Eye (tissue), 1 donor: ENCODE measurements at places on chromosomes 3 and 15.

GRCh38 chr15:75590239-75590638 lies 11.1 kb upstream of the PTPN9 start:
- DNase-seq: no peak

DNA sequence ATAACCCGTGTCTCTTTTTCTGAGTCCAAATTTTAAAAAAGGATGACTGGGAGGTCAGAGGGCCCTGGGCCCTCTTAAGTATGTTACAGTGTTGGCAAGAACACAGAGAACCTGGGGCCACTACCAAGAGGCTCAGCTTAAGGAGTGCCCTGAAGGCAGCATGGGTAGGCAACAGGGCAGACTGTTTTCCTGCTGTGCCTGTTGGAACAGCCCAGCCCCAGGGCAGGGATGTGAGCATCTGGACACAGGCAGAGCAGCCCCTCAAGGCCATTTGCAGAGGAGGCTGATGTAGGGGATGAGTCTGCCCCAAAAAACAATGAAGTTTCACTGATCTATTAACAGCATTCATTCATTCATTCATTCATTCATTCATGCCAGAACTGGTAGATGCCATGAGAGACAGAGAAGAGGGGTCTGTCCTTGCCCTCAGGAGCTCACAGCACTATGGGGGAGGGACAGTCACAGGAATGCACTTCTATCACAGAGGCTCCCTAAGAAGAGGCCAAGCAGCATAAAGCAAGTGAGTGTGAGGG lies 2.2 kb upstream of the LTF start:
- DNase-seq: no peak

- DNase-seq: peak; percentile 60
Measured at GRCh38 chr3:171328419-171329082, 131.7 kb downstream of the TNIK start.

GRCh38 chr3:129974833-129975704 lies 549 bp downstream of the TRH start:
- peak; percentile 74 for DNase-seq

DNA sequence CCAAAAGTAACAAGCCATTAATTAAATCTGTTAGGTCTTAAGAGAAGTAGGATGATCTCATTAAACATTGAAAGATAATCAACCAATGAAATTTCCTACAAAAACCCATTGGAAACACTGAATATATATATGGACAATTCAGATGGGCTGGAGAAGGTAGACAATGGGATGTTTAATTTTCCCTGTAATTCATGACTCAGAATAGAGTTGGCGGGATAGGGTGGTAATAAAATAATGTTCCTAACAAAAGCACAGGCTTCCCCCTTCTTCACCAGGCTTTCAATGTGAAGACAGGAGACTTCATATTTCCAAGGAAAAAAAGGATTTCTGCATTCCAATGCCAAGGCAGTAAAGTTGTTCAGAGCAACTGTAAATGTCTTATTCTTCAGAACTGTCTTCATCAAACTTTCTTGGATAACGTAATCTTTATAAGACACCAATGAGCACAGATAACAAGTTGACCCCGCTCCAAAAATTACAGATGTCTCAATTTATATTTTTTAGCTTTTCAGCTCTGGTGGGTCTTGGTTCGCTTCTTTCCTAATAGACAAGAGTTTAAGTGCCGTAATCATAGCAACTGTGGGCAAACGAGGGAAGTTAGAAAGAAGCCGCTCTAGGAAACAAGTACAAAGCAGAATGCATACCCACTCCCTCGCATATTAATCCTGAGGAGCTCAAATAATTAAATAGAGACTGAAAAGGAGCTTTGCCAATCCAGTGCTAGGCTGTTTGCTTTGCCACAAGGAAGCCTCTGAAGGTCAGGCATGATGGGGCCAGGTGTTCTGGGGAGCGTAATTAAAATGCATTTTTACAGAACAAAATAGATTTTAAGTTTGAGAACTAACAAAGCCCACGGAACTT lies 377.0 kb downstream of the FOXP1 start:
- DNase-seq: no peak

DNA sequence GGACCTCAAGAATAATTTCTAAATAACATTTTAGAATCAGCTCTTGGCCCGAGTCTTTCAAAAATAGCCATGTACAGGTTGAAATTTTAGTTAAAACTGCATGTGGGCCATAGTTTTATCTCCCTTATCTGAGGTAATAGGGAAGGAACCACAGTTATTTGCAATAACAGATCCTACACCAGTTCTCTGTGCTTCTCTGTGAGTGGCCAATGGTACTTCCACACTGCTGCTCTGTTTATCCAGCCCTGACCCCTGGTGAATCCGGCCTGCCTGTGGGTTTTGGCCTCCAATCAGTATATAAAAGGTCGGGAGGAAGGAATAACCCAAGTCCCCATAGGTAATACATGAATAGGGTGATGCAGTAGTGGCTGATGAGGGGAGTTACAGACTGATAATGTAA lies 48.0 kb upstream of the TNIK start:
- DNase-seq: no peak

- peak; percentile 67 for DNase-seq
Measured at GRCh38 chr3:11096266-11097139, 57.8 kb upstream of the HRH1 start.

DNA sequence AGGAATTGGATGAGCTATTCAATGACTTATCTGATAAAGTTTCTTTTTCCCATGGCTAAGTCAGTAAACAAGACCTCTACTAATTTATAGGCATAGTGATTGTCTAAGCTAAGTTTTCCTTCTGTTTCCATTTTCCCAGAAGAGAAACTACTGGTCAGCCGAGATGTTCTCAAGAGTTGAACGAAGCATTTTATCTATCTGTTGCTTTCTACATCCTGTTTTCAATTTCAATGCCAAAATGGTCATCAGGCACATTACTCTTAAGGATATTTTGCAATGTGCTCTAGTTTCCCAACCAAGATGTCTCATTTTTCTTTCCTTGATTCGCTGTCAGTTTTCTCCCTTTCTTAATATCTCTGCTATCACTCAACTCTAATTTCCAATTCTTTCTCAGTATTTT lies 228.7 kb downstream of the MBNL1 start:
- DNase-seq: no peak

GRCh38 chr15:49423021-49423420 lies at the start of gene FGF7:
TSS of gene FGF7 (plus strand) at chr15:49423242. CDS start at chr15:49424298, 1,056 bp downstream.
- peak; percentile 63 for DNase-seq

DNA sequence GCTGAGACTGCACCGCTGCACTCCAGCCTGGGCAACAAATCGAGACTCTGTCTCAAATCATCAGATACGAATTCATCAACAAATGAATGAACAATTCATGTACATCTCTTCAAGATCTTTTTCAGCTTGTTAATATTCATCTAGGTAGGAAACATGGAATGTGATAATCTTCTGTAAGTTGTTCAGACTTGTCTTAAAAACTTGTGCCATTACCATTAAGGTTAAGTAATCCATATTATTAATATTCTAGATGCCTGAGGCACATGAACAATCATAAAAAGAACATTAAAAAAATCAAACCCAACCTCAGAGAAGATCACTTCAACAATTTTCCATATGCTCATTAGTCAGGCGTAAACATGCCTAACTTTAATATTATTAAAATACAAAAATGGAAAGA lies 36.2 kb downstream of the CHSY1 start:
- DNase-seq: no peak

GRCh38 chr15:50970524-50970923 lies 62.0 kb downstream of the AP4E1 start:
- DNase-seq: no peak

DNA sequence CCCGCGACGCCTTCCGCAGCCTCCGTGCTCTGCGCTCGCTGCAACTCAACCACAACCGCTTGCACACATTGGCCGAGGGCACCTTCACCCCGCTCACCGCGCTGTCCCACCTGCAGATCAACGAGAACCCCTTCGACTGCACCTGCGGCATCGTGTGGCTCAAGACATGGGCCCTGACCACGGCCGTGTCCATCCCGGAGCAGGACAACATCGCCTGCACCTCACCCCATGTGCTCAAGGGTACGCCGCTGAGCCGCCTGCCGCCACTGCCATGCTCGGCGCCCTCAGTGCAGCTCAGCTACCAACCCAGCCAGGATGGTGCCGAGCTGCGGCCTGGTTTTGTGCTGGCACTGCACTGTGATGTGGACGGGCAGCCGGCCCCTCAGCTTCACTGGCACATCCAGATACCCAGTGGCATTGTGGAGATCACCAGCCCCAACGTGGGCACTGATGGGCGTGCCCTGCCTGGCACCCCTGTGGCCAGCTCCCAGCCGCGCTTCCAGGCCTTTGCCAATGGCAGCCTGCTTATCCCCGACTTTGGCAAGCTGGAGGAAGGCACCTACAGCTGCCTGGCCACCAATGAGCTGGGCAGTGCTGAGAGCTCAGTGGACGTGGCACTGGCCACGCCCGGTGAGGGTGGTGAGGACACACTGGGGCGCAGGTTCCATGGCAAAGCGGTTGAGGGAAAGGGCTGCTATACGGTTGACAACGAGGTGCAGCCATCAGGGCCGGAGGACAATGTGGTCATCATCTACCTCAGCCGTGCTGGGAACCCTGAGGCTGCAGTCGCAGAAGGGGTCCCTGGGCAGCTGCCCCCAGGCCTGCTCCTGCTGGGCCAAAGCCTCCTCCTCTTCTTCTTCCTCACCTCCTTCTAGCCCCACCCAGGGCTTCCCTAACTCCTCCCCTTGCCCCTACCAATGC lies 2.0 kb downstream of the ISLR start:
- DNase-seq: no peak

- no peak for DNase-seq
Measured at GRCh38 chr15:28891588-28891987, 5.8 kb downstream of the APBA2 start.

DNA sequence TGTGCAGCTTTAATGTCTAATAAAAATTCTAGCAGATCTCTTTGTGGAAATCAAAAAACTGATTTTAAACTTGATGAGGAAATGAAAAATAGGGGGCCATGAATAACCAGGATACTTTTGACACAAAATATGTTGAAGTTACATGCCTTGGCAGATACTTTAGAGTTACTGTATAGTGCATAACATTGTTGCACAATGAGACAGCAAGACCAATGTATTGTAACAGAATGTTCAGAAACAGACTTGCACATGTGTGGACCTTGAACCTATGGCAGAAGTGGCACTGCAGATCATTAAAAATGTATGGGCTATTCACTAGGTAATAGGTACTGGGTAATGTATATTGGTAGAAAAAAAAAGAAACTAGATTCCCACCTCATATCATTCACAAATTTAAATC lies 343.0 kb upstream of the ARL6 start:
- no peak for DNase-seq

DNA sequence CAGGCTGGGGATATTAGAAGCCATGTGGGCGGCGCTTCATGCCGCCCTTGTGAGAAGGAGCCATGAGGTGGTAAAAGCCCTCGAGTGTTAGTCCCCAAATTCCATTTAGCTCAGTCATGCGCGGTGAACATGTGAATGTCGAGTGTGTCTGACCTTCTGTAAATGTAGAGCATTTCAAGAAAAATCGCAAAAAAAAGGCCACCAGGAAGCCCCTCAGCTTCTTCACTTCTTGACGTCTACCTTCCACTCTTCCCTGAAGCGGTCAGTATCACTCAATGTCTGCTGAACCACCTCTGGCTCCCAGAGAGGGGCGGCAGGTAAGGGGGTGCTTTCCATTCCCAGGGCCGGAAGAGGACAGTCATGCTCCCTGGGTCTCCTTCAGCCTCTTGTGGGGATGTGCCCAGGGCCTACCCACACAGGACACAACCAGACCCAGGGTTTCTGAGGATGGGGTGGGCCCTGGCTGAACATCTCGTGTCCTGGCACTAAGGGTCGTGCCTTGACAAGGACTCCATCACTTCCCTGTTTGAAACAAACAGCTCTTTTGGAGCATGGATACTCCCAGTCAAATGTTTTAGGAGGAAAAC lies 274.9 kb downstream of the FAM43A start:
- DNase-seq: no peak

DNA sequence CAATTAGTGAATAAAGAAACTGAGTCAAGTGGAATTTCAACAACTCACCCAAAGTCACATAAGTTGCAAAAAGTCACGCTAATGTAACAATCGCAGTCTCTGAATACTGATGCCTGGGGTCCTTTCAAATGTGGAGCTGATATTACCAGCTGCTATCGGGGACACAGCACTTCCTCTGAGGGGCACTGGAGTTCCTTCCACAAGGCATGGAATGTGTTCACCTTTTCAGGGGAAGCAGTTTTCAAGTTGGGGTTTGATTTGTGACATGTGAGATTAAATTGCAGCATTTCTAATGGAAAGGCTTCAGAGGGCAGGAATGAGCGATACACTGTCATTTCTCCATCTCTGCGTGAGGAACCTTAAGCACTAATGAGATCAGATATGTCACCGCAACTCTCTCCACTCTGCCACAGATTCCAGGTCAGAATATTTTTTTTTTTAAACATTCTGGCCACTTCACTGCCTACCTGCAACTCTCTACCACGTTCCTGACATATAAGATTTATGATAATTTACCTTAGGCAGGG lies 807.2 kb upstream of the CFAP20DC start:
- DNase-seq: peak; percentile 23

GRCh38 chr3:66363148-66363547 lies 137.7 kb downstream of the LRIG1 start:
- DNase-seq: peak; percentile 71

- DNase-seq: no peak
Measured at GRCh38 chr3:127680798-127681221, 8.1 kb downstream of the ABTB1 start.

DNA sequence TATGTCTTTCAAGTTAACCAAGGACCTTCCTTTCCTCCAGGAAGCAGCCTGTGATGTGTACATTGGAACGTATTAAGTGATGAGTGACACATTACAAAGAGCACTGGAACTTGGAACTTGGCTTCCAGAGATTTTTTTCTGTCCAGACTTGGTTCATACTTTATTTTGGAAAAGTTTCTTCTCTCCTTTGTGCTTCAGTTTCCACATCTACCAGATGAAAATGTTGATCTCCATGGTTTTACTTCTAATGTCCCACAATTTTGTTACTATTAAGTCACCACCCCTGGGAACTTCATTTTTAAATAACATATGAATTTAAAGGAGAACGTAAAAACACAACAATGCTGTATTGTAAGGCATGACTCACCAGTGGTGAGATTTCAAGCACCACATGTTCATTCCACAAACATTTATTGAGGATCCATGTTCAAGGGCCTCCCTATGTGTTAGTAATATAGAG lies 290.7 kb upstream of the LMCD1 start:
- DNase-seq: no peak

GRCh38 chr15:47179988-47180387 lies 537.3 kb upstream of the SEMA6D start:
- DNase-seq: no peak

GRCh38 chr3:123586131-123586530 lies 1.3 kb upstream of the HACD2 start:
- DNase-seq: peak; percentile 90
